ENCODE measurements at places on chromosomes 6 and 20.

DNA sequence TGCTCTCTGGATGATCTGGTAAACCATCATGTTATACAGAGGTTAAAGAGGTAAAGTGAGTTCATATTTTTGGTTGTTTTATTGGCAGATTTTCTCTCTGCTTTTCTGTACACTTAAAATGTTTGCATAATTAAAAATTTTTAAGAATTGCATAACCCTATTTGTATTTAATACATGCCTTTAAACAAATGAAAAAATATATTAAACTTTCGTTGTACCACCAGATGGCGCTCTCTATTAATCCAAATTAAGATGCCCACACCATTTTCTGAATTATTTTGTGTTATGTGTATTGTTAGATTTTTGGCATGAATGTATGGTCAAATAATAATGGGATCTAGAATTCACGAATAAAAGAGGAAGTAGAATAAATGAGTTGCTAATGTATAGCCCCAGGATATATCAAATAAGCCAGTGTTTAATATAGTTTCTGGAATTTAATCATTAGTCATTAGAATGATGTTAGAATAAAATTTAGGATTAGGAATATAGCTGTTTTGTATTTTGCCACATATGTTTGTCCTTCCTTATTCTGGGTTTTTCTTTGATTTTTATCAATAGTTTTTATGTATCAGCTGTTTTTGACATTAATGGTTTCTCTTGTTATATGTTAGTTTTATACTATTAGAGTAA is 38.9 kb downstream of the SMAP1 start:
- DNase-seq, result no peak

- peak; percentile 64 for DNase-seq
Measured at GRCh38 chr6:144582939-144583613, 297.9 kb downstream of the UTRN start.

DNA sequence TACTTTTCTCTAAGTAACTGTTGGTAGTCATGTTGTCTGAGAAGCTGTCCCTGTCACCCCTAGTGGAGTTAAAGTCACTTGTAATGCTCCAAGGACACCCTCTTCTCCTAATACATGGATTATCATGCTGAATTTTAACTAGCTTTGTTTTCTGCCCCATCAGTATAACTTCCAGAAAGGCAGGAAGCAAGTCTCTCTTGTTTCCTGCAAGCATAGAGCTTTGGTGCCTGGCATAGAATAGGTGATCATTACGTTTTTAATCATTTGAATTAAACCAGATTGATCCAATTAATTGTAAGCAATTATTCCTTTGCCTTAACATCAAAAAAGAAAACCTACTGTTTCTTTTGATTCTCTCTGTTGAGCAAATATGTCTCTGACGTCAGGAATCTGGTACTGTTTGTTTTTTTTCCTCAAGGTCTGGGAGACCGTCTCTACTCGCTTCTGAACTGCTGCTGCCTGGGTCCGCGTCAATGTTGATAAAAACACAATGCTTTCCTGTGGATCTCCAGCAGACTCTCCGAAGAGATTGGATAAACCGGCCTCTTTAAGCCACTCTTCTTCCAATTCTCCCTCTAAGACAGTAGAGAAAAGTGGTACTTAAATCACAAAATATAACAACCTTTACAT is 71.8 kb downstream of the ARHGAP18 start:
- no peak for DNase-seq

DNA sequence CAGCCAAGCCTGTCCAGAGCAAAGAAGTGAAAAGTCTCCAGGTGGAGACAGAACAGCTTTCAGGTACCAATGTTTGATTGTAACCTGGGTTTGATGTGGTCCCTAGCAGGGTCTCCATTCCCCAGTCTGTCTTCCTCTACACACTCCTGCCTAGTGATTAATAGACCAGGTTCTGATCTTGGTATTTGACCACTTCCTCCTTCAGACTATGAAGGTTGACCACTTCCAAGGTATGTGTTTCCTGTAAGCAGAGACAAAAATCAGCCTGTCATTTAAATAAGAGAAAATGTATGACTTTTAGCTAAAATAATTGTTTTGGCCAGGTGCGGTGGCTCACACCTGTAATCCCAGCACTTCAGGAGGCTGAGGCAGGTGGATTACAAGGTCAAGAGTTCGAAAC is 41.8 kb upstream of the TOP1 start:
- no peak for DNase-seq

- DNase-seq, result no peak
Measured at GRCh38 chr6:13398069-13398381, 69.7 kb upstream of the TBC1D7 start.

DNA sequence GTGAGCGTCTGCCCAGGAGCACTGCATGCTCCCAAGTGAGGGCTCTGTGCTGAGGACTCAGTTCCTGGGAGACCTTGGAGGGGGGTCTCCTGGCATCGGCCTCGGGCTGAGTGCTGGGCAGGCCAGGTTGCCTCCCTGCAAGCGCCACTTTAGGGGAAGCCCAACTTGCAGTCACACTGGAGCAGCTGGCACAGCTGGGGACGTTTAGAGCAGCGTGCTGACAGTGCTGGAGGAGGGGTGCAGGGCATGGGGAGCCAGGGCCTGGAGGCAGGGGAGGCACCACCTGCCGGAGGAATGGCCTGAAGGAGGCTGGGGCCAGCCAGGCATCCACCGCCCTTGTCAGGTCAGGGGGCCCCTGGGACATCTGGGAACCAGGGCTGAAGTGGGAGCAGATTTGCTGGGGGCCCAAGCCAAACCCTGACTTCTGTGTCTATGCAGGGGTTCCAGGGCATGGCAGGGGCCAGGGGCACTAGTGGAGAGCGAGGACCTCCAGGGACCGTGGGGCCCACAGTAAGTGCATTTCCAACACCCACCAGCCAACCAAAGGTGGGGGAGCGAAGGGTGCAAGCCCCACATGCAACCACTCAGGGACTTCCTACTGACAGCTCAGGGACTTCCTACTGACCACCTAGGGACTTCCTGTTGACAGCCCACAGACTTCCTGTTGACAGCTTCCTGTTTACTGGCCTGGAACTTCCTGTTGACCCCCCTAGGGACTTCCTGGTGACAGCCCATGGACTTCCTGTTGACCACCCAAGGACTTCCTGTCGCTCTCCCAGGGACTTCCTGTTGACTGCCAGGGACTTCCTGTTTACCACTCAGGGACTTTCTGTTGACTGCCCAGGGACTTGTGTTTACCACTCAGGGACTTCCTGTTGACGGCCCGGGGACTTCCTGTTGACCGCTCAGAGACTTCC is 33.6 kb downstream of the COL20A1 start:
- no peak for DNase-seq

- no peak for DNase-seq
Measured at GRCh38 chr6:14726816-14727493, 518.9 kb upstream of the JARID2 start.

DNA sequence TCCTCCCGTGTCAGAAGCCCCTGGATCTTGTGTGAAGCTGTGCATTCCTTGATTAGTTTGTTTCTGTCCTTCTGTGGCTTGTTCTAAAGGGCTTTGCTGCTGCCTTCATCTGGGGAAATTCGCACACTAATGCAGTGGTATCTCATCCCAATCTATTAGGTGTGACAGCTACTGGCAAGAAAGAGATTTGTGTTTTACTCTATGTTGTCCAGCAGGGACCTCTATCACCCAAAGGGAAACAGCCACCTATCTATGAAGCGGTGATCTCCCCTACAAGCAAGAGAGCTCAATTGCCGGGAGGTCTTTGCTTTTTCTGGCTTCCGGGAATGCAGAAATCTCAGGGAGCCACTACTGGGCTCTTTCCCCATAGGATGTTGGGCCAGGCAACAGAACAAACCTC is 151.8 kb downstream of the NRN1 start:
- no peak for DNase-seq

- peak; percentile 23 for DNase-seq
Measured at GRCh38 chr6:97049253-97050011, 124.9 kb downstream of the KLHL32 start.

DNA sequence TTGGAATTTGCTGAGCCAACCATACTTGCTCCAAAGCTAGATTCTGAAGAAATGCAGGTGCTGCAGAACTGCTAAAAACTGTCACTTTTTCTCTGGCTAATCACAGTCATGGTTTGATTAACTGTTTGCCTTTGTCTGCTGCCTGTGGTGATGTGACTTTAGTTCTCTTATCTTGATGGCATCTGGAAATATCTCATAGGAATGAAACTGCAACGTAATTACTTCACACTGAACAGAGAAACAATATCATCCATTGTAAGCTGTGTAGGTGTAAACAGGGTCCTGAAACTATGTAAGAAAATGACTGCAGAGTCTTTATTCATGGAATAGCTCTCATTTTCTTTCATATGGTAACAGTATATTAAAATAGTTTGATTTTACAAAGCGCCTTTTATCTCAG is 721.9 kb upstream of the HS3ST5 start:
- no peak for DNase-seq

DNA sequence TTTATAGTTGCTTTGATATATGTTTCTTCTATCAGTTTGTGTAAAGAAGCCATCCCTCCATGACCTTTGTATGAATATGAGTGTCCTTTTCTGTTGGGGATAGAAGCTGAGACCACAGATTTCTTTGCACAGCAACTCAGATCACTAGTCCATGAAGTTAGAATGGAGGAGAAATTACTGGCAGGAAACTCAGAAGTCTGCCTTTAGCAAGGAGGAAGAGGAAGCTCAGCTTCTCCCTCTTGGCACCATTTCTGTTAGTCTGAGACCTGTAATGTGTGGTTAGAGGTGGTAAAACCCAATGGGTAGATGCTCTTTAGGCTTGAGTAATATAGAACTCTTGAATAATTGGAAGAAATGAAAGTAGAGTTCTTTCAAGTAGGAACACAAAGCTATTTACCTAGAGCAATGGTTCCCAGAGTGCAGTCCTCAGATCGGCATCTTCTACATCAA is 995.3 kb upstream of the FLRT3 start:
- DNase-seq, result no peak

DNA sequence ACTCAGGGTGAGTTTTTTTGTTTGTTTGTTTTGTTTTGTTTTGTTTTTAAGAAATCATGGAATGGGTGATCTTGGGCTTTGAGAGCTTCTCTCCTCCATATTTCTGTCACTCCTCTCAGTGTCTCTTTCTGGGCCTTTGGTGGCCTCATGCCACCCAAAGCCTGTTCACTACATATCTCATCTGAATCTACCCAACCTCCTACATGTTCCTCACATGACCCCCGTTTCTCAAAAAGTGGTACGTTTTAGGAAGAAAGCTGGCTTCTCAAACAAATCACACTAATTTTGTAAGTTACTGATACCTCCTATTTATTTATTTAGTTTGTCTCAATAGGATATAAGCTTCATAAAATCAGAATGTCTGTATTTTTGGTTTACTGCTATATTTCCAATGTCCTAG is 80.0 kb downstream of the SESN1 start:
- no peak for DNase-seq

DNA sequence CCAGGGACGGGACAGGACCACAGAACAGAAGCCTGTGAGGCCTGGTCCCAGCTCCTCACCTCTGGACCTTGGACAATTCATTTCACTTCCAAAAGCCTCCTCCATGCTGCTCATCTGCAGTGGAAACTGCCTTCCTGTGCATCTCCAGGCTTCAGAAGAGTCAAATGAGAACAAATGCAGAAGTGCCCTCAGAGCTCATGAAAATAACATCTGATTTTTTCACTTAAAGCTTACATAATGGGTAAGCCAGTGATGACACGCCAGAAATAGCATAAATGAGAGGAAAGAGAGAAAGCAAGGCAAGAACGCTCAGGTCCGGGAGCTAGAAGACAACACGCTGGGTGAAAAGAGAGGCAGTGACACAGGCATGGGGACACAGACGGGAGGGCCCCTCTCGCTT is 7.9 kb downstream of the CNKSR3 start:
- no peak for DNase-seq

DNA sequence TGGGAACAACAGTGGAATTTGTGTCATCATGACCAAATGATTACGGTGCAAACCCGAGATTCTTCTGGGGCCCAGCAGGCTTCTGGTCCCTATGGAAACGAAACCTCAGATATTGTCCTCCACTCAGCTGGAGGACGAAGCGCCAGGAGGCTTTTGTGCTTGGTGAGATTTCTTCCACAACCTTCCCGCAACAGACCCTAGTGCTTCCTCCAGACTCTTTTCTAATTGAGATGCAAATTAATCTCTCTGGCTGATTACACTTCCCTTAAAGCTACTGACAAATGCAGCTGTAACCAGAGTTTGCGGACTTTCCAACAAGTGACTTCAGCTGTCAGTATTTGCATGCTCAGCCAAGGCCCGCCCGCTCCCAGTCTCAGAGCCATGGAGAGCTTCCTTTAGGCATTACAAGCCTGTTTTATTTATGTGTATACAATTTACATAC is 96.0 kb downstream of the INSM1 start:
- DNase-seq, result no peak

GRCh38 chr6:56551409-56552120 is 91.1 kb downstream of the DST start:
- DNase-seq, result no peak

- no peak for DNase-seq
Measured at GRCh38 chr20:29497261-29497671, 1760.2 kb upstream of the DEFB115 start.

- no peak for DNase-seq
Measured at GRCh38 chr20:4234664-4235063, 219.3 kb upstream of the RNF24 start.

Data from stimulated activated naive CD8-positive, alpha-beta T cell treated with anti-CD3 and anti-CD28 coated beads, Interleukin-15, amount 100 ng/mL, for 72 hours (primary cell).